HFF-Myc (cell line): ENCODE measurements at places on chromosomes 1 and 21.

GRCh38 chr1:185155600-185156287 is 1.0 kb downstream of the TRMT1L start:
- DNase-seq, result no peak

- no peak for DNase-seq
Measured at GRCh38 chr1:234638832-234639799, 29.1 kb upstream of the IRF2BP2 start.

GRCh38 chr1:93000751-93001175 is 39.5 kb upstream of the DIPK1A start:
- DNase-seq, result no peak

- DNase-seq, result no peak
Measured at GRCh38 chr1:228898582-228898992, 163.3 kb downstream of the RHOU start.

DNA sequence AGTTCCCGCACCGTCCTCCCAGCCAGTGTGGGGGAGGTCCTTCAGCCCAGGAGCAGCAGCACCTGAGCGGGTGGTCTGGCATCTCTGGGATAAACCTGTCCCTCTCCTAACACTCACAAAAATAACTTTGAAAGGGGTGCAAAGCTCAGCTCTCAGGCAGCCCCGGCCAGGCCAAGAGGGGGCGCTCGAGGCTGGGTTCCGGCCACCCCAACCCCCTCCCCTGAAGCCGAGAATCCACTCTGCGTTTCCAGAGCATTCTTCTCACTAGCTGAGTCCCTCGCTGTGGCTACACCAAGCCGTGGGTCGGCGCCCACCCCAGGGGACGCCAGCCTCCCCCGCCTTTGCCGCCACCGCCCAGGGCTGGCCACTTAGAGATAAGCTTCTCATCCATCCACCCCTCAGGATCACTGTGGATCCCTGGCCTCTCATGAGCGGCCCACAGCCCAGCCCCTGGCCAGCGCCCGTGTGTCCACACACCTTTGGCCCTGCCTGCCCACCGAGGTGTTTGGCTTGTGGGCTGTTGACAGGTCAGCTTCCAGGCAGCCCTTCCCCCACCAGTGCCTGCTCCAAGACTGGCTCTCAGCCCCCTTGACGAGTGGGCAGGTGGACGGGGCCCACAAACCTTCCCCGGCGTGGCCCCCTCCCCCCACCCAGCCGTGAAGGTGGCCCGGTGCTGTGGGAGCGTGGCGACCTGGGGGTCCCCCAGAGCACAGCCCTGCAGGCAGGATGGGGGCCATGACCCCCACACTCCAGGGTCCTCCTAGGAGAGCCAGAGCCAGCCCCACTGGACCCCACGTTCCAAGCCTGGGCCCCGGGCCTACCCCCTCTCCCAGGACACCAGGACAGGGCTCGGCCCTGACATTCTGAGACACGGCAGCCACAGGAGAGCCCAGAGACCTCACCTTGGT is 1.9 kb downstream of the FTCD start:
- no peak for DNase-seq

GRCh38 chr1:40477678-40478053 is 576 bp downstream of the ZFP69 start:
- DNase-seq, result no peak

DNA sequence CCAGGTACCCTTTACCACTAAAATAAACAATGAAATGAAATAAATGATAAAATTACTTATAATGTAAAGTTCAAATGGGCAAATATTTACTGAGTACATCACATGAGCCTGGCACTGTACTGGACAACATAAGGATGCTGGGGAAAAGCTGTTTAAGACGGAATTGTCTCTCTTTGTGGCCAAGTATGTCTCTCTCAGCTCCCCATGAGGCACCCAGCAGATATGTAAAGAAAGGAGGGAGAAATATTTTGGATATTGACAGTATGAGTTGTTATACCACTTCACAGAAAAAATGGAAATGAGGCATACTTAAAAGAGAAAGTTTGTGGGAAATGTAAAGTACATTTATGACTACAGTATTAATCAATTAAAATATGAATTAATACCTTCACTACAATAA is 1.0 kb upstream of the TNFSF4 start:
- DNase-seq, result no peak

- no peak for DNase-seq
Measured at GRCh38 chr1:236864996-236865817, 70.1 kb downstream of the MTR start.

- no peak for DNase-seq
Measured at GRCh38 chr1:5575396-5575940, 416.8 kb downstream of the NPHP4 start.

DNA sequence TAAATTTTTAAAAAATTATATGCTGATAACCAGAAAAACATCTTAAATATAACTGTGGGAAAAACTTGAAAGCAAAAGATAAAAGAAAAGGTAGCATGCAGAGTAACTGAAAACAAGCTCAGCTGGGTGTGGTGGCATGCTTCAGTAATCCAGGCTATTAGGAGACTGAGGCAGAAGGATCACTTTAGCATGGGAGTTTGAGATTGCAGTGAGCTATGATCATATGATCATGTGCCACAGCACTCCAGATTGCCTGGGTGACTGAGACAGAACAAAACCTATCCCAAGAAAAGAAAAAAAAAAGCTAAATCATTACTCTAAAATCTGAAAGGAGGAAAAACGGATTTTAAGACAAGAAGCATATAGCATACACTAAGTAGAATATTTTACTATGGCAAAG is 1624.0 kb downstream of the AMY1C start:
- no peak for DNase-seq

DNA sequence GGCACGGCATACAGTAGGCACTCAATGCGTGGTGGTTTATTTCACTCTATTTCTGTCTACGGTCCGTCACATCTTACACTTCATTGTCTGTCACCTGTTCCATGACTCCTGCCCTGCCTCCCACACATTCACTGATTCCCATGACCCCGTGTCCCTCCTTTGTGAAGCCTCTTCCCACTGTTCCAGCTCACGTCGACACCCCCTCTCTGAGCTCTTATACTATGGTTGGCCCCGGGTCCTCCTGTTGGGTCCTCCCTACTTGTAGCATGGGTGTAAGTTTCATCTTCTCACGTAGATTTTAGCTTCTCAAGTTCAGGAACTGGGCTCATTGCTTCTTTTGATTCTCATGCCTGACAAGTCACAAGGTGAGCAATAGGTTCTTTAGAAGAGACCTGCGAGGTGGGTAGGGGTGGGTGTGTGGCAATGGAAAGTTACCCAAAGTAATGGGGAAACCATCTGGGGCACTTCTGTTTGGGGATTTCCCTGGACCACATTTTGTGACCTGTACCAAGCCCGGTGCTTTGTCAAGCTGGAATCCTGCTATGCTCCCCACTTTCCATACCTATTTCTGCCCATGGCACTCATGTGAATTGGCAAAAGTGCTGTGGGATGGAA is 22.1 kb upstream of the IL10 start:
- no peak for DNase-seq

GRCh38 chr1:223363856-223364684 is at the start of gene SUSD4:
SUSD4 (minus strand) TSS chr1:223364176; CDS start chr1:223363425, 751 bp downstream.
- DNase-seq, result no peak

GRCh38 chr1:14733779-14734140 is 135.3 kb downstream of the KAZN start:
- no peak for DNase-seq

DNA sequence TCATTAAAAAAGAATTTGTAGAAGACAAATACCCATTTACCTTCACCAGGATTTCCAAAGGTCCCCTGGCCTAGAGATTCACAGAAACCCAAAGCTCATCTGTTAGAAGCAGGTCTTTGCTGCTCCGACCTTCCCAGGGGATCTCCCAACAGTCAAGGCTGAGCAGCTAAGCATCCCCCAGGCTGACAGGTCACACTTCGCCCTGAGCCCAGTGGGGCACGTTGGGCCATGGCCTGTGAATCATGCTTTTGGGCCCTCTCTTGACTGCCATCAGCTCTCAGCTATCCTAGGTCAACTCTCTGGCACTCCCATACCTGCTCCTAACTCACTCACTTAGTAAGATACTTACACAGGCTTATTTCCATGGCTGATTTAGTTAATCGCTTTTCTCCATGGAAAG is 157.7 kb downstream of the DSCAM start:
- no peak for DNase-seq

DNA sequence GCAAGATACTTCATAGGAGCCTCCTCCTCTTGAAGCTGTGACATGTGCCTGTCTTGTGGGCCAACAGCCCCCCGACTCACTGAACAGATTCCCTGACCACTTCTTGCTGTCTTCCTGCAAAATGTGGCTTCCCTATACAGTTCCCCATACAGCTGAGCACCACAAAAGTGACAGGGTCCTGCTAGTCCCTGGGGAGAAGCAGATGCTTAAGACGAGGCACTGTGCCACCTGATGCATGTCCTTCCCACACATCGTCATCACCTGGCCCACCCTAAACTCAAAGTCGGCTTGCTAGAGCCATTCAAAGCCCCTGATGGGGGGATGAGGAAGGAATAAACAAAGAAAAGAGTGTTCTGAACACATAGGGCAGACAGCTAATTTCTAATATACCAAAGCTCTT is 29.2 kb upstream of the ETV3 start:
- DNase-seq, result no peak

- DNase-seq, result no peak
Measured at GRCh38 chr1:56359056-56359455, 220.3 kb downstream of the PLPP3 start.

DNA sequence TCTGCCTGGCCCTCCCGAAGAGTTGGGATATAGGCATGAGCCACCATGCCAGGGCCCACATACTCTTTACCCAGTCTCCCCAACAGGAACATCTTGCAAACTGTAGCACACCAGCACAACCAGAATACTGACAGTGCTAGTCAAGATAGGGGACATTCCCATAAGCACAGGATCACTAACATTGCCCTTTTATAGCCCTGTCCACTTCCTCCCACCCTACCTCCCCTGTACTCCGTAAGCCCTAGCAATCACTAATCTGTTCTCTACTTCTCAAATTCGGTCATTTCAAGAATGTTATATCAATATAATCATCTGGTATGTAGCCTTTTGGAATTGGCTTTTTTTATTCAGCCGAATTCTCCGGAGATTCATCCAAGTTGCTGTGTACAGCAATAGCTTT is 5.9 kb downstream of the SDHB start:
- no peak for DNase-seq

- no peak for DNase-seq
Measured at GRCh38 chr1:22711591-22712501, 1.2 kb downstream of the EPHB2 start.
